Stimulated activated CD8-positive, alpha-beta memory T cell treated with anti-CD3 and anti-CD28 coated beads, Interleukin-4, amount 100 ng/mL, for 4 hours (primary cell): ENCODE measurements at places on chromosomes 6 and 20.
A peak's percentile ranks its signal among the peaks of the same experiment; 100 is the strongest.

DNA sequence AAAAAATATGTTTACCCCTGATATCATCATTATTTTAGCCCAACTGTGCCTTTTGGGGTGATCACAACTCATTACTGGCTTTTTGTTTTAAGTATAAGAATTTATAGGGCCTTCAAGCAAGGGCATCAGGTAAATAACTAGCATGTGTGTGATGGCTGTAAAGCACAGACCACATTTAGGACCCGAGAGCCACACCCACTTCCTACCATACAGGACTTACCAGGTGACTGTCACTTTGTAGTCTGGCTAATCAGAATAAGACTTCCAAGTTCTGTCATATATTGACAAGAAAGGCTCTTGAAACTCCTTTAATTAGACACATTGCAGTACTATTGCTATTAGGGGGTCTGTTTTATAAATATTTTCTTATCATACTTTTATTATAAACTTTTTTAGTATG, 31.1 kb downstream of the TMEM242 start:
- no peak for DNase-seq

DNA sequence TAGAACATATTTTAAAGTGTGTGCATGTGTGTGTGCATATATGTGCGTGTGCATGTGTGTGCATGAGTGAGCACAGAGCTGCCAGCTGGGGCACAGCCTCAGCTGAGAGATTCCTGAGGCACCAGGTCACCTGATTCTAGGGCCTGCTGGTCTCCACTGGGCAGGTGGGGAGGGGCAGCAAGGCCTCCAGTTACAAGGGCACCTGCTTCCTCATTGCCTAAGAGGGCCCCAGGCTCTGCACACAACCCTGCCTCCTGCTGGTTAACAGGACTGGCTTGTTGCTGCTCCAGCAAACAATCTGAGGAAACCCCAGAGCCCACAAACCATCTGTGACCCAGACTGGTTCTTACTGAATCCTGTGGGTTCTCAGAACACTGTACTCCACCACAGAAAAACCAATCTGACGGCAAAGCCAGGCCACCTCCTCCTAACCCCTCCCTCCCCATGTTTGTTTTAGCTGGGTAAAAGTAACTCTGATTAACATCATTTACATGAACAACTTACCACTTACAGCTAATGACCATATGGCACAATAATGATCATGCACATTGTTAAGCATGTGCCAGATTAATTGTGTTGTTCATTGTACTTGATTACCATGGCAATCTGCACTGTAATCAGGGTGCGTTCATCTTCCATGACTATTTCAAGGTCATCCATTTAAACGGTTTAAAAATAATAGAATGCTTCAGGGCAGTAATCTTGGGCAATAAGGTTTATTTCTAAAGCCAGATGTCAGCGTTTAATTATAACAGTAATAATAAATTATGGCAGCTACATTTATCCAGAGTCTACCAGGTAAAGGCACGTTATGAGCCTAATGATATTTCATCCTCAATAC, 23.1 kb upstream of the UBE2J1 start:
- DNase-seq: peak; percentile 38

GRCh38 chr6:80528115-80528514, 421.6 kb downstream of the BCKDHB start:
- no peak for DNase-seq

GRCh38 chr6:112343390-112343789, 3.7 kb upstream of the RFPL4B start:
- no peak for DNase-seq

DNA sequence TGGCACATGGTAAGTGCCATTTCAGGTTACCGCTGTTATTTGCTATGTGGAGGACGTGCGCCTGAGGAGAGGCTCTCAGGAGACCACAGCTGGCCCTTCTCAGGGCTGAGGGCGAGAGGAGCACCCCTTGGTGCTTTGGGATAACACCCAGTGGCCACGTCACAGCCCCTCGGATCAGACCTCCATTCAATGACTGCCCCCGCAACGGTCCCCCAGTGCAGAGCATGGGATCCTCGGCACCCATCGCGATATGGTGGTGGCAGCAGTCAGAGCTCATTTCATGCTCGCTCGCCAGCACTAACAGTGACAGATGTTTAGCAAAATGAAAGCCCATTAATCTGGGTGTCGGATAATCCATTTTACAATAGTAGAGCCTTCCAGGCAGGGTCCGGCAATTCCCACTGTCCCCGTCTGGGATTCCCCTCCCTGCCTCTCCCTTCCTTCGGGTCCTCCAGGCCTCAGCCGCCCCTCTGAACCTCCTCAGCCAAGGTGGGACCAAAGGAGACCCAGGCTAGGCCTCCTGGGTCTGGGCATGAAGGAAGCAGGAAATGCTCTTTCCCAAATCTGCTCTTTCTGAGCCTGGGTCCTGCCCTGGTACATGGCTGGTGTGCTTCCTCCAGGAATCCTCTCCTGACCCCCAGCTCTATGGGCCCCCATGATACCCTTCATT, 117.1 kb downstream of the GRM4 start:
- DNase-seq: no peak

DNA sequence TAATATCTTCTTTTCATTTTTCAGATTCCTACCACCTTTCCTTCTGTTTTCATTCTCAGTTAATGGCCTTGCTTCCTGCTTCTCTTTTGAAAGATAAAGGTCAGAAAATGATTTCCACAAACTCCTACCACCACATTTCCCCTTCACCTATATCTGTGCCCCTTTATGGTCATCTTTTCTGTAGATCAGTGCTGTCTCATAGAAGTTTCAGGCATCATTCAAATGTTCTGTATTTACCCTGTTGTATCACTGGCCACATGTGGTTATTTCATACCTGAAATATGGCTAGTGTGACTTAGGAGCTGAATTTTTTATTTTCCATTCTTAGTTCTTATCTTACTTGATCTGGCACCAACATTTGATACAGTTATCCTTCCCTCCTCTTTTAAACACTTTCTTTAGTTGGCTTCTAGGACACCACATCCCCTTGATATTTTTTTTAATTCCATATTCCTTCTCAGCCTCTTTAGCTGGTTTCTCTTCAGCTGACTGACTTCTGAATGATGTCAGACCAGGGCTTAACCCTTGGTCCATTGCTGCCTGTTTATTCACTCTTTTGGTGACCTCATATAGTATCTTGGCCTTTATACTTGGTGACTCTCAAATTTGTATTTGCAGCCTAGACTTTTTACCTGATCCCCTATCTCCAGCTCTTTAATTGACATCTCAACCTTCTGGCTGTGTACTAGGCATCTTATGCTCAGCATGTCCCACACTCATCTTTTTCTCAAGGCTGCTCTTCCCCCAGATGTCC, 81.0 kb downstream of the ATRN start:
- DNase-seq: no peak

GRCh38 chr20:24273251-24273650, 196.2 kb upstream of the SYNDIG1 start:
- no peak for DNase-seq

- no peak for DNase-seq
Measured at GRCh38 chr20:16672299-16672698, 57.5 kb upstream of the SNRPB2 start.

DNA sequence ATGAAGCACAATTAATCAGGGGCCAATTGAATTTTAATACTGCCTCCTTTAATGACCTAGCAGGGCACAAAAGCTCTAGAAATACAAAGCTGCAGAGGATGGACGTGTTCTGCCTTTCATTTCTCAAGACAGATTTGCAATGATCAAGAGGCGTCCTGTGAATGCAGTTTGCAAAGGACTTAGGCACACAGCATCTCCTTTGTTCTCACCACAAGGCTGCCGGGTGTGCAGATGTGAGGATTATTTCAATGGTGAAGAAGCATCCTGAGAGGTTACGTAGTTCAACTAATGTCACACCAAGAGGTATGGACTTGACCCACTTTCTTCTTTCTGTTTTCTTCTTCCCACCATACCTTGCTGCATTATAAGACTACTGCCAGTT, 42.9 kb upstream of the SPTLC3 start:
- DNase-seq: no peak
